Posterior cingulate gyrus (tissue), 11 donors: ENCODE measurements at places on chromosomes 16 and 17.

- no peak for DNase-seq
Measured at GRCh38 chr17:45936610-45937009, 42.3 kb downstream of the MAPT start.

GRCh38 chr17:4510618-4510941 is 11.9 kb downstream of the SPNS2 start:
- no peak for DNase-seq

DNA sequence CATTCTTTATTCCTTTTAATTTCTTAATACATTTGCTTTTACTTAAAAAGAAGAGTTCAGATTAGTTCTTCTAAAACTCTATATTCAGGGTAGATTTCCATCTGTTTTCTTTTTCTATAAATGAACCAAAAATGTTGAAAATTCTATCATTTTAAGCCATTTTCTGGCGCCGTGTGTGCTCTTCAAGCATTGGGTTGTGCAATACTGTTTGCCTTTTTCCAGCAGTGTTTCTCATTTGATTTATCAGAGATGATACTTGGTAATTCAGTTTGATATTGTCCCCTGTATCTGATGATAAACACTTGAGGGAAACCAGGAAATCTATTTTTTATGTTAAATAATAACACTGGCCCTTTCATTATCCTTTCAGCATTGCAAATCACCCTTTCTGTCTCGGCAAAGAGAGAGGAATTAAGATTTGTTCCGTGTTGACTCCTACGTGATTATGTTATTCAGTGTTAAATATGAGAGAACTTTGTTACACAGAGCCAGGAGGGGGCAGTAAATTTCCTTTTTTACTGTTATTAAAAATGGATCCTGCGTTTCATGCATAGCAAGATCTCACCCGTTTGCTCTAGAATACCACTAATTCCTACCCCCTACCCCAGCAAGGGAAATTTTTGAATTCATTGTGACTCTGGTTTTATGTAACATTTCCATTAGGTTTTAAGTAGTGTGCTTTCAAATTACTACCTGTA is 606.9 kb upstream of the RBFOX1 start:
- DNase-seq = no peak

DNA sequence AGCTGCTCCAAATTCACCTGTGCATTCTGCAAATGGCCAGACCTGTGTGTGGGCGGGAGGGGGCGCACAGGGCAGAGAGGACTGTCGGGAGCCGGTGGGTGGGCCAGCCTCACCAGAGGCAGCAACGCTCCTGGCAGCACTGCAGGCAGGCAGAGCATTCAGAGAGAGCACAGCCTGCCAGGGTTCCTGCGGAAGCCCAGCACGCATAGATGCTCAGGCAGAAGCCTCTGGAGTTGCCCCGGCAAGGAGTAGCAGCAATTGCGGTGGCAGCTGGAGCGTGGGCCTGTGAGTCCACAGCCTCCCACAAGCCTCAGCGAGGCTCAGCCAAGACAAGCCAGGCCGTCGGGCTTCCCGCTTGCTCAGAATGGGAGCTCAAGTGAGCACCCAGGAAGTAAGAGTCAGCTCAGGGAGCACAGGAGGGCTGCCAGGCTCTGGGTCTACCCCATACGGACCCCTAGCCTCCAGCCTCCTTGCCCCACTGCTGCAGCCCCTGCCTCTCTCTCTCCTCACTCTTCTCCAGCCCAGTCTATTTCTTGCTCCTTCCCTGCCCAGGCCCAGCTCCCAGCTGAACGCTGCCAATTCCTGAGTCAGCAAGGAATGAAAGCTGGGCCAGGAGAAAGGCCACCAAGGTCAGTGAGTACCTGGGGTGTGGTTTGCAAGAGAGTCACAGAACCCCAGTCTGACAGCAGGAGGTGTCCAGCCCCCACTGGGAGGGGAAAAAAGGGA is 9.6 kb downstream of the EMC6 start:
- DNase-seq = peak; percentile 34

DNA sequence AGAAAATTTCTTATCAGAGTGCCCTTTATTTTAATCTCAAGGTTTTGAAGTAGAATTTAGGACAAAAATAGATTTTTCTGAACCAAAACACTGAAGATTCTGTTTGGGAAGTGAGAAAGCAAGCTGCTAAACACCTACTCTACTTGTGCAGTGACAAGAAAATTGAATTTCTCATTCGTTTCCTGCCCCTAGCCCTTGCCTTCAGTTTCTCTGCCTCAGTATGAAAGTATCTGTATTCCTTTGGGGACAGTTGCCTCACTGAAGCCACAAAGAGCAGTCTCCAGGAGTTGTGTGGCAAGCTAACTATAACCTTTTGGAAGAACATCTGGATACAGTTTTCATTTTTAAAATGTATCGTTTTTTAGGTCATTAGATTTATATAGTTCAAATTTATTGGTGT is 19.7 kb downstream of the MOSMO start:
- no peak for DNase-seq

DNA sequence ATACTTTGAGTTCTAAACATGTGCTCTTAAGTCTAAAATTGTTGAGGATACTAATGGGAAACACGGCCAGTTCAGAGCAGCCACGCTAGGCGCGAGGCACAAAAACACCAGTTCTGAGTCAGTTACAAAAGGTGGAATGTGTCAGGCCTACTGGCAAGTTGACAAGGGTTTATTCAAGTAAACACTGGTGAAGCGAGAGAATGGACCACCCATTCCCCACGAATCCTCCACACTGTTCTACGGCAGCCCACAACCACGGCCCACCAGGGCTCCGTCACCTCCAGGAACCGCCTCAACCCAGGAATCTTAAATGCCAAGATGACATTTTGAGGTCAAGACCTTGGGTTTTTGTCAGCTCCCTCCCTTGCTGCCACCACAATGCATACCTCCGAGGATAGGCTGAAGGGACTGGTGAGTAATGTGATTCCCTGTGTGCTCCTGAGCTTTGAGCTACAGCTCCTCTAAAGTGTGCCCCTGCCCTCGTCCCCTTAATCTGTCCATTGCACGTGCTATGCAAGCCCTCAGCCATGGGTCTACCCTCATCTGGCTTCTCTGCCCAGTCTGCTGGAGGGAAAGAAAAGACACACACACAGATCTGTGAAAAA is 28.5 kb upstream of the TRAP1 start:
- no peak for DNase-seq

GRCh38 chr17:77681861-77682260 is 276.6 kb upstream of the TNRC6C start:
- peak; percentile 55 for DNase-seq

- DNase-seq = no peak
Measured at GRCh38 chr17:69884356-69884755, 190.7 kb upstream of the KCNJ16 start.

DNA sequence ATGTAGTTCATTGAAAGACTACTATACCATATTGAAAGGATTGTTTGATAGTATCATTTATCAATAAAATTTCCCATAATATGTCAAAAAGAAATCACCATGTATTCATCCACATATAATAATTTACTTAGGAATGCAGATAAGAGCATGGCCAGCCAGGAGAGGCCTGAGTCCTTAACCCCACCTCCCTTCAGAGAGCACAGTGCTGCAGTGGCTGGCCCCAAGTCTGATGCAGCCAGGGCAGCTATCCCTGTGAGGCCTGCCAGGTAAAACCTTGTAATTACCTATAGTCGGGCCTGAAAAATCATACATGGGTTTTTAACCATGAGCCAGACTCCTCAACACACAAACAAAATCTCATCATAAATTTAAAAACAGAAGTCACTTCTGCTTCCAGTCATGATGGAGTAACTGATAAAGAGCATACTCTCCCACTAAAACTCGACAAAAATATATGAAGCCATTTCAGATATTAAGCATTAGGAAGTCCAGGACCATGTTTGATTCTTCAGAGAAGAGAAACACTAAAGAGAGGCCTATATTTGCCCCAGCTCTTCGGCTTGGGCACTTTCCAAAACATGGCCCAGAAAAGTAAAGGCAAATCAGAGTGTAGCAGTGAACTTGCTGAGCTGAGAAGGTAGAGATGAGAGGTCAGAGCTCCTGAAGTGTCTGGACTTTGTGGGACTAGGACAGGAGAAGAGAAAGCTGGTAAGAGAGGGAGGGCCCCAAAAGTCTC is 40.9 kb upstream of the CCNF start:
- no peak for DNase-seq

GRCh38 chr16:17369421-17370222 is 101.1 kb downstream of the XYLT1 start:
- no peak for DNase-seq

- DNase-seq = no peak
Measured at GRCh38 chr16:67464565-67464964, 16.4 kb downstream of the ATP6V0D1 start.

DNA sequence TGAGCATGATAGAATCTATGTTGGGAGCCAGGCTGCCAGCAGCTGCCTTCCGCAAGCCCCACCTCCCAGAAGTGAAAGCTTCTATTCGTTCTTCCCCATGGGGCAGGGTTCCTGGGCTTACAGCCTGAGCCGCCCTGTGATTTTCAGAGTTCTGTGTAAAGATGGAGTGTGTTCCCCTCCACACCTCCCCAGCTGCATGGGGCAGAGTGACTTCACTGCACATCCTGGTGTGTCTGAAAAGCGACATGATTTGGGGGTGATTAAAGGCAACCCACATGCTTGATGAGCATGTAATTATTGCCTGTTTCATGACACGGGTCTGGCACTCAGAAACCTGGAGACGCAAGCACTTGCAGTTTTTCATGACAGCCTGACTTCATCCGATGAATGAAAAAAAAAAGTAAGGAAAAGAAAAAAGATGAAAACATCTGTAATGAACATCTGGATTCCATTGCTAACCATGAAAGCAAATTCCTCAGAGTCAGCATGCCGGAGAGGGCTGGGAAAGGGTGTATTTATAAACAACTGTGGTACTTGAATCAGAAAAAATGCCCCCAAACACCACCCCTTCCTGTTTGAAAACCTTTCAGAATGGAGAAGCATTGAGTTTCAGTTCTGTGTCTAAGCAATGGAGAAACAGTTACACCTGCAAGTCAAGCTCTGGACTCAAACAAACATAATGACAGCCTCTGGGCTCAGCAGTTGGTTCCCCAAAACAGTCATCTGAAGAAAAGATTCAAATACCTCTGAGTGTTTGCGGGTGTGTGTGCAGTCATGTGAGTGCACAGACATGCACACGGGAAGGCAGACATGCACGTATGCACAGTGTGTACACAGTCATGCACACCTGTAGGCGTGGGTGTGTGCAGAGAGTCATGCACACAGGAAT is 266.0 kb downstream of the ENGASE start:
- DNase-seq = no peak

DNA sequence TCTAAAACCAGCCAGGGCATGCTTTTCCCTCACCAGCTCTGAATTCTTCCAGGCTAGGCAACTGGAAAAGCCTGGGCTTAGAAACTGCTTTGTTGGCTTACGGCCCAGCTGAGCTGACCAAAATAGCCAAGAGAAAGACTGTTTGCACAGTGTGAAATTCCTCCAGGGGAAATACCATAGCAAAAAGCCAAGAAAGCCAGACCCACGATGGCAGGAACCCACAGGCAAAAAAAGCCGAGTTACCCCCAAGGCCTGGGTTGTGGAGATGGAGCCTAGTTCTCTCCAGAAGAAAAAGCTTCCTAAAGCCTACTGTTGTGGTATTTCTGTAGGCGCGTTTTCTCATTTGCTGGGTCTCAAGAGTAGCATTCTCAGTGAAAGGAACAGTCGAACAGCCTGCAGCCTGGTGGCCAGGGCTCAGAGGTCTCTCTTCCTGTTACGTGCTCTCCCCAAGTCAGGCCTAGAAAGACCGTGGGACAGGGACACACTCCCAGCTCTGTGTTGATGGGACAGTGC is 9.2 kb downstream of the SP2 start:
- peak; percentile 65 for DNase-seq

DNA sequence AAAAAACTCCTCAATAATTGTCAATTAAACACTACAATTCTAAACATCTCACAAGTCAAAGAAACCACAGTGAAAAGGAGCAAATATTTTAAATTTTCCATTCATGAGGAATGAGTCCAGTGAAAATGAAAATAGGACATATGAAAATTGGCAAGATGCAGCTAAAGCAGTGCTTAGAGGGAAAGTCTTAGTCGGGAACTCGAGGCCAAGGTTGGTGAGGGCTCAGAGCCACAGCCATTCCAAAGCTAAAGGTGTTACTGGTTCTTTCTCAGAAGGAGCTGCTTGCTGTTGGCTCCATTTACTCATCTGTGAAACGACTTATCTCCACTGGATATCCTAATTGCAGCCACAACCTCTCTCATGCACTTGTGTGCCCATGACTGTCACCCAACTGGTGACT is 6.5 kb downstream of the SLC38A8 start:
- DNase-seq = no peak

DNA sequence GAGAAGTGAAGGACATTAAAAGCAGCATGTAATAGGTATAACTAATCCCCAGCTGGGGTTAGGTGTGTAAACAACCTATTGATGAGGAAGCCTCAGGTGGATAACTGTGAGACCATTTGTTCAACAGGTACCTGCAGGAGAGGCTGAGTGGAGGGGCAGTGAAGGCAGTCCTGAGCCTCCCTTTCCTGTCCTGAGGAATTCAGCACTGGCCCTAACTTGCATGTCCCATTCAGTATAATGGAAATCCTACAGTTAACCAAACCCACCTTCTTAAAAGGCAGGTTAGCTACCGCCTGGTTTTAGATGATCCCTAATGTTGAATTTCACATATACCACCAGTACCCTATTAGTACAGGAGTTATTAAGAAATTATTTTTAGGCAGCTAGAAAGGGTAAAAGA is 225.9 kb upstream of the GOT2 start:
- DNase-seq = no peak

DNA sequence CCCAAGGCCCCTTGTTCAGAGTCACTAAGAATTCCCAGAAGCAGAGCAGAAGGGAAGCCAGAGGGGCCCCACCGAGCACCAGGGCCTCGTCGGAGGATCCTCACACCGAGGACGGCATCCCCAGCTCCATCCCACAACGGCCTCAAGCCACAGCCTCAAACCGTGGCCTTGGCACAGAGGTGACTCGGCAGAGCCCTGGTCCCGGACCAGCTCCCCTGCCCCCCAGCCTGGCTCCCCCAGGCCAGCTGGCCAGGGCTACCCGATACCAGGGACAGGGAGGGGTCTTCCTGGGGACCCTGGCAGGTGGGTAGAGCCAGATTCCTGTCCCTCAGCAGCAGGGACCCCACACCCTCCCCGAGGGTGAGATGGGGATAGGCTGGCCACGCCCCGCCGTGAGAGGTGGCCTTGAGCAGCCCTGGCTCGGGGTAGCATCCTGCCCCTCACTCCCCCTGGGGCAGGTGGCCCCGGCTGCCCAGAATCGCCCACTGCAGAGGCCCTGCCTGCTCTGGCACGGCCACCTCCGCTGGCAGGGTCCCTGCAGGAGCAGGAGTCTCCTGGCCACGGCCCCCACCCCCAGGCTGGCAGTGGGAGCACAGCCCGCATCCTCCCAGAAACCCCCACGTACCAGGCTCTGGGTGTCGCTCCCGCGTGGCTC is 5.6 kb upstream of the PVALEF start:
- no peak for DNase-seq

- DNase-seq = no peak
Measured at GRCh38 chr17:81656835-81657234, 493 bp upstream of the PDE6G start.
